ENCODE measurements at places on chromosomes 7 and 10.

GRCh38 chr10:79412516-79412915 is 32.9 kb downstream of the ZCCHC24 start:
- DNase-seq = no peak

- DNase-seq = no peak
Observed at GRCh38 chr7:5424749-5425506, 1.3 kb upstream of the TNRC18 start.

- DNase-seq = no peak
Observed at GRCh38 chr7:74134117-74134620, 40.0 kb upstream of the EIF4H start.

DNA sequence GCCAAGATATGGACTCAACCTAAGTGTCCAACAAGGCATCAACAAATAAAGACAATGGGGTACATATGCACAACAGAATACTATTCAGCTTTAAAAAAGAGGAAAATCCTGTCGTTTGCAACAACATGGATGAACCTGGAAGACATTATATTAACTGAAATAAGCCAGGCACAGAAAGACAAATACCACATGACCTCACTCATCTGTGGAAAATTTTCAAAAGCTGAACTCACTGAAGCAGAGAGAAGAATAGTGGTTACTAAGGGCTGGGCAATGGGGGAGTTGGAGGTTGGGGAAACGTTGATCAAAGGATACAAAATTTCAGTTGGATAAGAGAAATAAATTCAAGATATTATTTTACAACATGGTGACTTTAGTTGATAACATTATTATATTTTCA is 221.4 kb upstream of the PITRM1 start:
- DNase-seq = no peak

- no peak for DNase-seq
Observed at GRCh38 chr7:115099906-115100305, 178.0 kb downstream of the MDFIC start.

GRCh38 chr7:25359471-25360059 is 131.3 kb upstream of the NPVF start:
- no peak for DNase-seq

GRCh38 chr10:125757742-125758141 is 17.9 kb downstream of the MMP21 start:
- DNase-seq = no peak

- no peak for DNase-seq
Observed at GRCh38 chr10:75430000-75430763, 1.2 kb upstream of the LRMDA start.

- no peak for DNase-seq
Observed at GRCh38 chr7:79320741-79321473, 132.6 kb downstream of the MAGI2 start.

GRCh38 chr10:88097536-88097935 is 234.1 kb downstream of the PTEN start:
- DNase-seq = no peak

DNA sequence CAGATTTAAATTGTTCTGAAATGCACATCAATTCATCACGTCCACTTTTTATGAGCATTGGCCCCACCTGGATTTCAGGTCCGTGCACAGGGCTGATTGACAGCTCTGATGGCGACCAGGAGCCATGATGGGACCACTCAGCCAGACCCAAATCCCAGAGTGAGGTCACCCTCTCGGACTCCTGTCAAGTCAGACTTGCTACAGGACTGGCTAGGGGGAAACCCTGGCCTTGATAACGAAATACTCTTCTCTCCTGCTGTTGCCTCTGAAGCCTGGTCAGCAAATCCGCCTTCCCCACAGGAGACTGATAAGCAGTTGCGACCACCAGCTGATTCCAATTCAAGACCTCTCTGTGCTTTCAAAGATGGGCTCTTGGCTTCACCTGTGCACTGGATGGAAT is 76.4 kb downstream of the CARD11 start:
- DNase-seq = no peak

- DNase-seq = no peak
Observed at GRCh38 chr7:71976645-71977044, 435.5 kb downstream of the CALN1 start.

DNA sequence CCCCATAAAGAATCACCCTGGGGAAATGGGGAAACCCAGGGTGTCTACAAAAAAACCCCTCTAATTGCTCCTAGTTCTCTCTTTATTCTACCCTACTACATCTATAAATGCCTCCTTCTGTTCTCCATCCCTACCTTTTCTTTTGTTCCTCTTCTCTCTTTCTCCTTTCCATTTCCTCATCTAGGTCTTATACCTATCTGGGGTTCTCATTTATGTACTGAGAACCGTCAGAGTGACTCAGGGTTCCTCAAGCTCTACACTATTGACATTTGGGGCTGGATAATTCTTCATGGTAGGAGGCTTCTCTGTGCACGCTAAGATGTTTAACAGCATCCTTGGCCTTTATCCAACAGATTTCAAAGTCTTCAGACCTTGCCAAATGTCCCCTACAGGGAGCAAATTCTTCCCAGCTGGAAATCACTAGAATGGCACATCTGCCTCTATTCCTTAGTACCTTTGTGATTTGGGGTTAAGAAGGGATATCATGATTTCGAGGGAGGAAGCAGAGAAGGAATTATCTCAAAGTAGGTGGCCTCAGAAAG is 137.4 kb upstream of the PTN start:
- no peak for DNase-seq

GRCh38 chr7:12299367-12299766 is 88.3 kb downstream of the TMEM106B start:
- no peak for DNase-seq

DNA sequence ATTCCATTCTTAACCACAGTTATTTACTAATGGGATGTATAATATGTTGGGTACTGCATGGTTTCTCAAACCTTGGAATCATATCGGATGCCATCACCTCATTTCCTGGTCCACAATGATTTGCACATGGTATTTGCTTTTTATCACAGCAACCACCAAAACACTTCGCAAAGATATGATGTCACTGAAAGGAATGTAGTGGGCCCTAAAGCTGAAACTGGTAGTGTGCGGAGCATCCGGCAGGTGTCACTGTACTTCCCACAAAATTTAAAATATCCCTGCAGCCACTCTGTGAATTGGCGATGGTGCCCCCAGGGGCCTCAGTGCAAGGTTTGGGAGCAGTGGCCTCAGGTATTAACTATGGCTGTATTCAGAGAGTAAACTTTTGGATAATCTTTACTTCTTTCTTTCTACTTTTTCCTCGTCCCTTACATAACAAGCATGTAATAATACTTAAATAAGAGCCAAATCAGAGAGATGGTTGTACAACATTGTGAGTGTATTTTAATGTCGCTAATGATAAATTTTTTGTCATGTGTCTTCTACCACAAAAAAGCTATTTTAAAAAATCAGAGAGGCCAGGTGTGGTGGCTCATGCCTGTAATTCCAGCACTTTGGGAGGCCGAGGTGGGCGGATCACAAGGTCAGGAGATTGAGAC is 66.2 kb downstream of the FAM241B start:
- DNase-seq = no peak

GRCh38 chr7:120731271-120731670 is 126.7 kb downstream of the TSPAN12 start:
- DNase-seq = no peak

GRCh38 chr7:123601530-123601929 is at the start of gene ASB15:
ASB15 (plus strand) TSS chr7:123601821; CDS start chr7:123614503, 12,682 bp downstream.
- DNase-seq = no peak

GRCh38 chr10:86673216-86673826 is 5.0 kb downstream of the LDB3 start:
- no peak for DNase-seq

Data from suprapubic skin (tissue), 4 donors.